Activated T-helper 1 cell treated with Interleukin-2 at 50 U/mL for 16 hours (primary cell): ENCODE measurements at places on chromosomes 12 and 14.
A peak's percentile ranks its signal among the peaks of the same experiment; 100 is the strongest.

GRCh38 chr12:14238221-14238792 is 127.2 kb upstream of the ATF7IP start:
- DNase-seq = no peak

DNA sequence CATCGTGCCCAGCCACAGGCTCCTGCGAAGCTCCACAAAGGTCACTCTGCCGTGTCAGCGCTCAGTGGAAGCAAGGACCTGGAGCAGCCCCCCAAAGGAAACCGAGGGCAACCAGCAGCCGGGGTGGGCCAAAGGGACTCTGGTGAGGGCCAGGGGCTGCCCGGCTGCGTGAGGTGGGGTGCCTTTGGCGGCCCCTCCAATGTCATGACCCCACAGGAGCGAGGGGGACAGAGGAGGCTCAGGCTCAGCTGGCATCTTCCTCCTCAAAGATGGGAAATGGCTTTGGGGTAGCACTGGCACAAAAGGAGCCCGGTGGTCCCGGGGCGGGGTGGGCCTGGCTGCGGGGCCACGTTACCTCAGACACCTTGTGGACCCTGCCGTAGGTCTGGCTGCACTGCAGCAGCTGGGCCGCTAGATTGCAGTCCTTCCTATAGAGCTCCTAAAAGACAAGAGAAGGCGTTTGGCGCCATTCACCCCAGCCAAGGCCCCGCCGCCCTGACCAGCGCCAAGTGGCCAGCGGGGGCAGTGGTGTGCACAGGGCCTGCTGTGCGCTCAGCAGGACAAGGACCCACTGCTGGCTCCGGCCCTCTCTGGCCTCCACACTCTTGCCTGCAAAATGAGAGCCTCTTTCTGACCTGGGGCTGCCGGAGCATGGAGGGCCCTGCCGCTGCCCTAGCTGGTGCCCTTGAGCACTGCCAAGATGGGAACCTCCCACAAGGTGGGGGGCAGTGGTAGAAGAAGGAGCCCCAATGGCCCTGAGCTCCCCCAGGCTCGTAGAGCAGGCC is 46.9 kb downstream of the BEGAIN start:
- DNase-seq = no peak

DNA sequence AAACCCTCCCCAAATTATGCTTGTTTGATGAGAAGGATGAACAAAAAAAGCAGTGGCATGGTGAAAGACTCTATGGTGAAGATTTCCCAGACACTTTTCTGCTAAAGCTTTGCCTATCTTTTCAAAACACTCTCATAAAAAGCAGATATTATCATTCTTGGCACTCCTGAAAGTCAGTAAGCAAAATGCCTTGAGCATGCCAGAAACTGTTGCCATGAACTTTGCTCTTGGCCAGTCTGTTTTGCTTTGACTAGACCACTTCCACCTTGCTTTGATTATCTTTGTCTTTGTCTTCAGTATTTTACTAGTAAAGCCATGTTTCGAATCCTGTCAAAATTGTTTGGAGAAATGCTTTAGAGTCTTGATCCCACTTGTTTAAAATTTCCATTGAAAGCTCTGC is 110.4 kb downstream of the CNTN1 start:
- no peak for DNase-seq

DNA sequence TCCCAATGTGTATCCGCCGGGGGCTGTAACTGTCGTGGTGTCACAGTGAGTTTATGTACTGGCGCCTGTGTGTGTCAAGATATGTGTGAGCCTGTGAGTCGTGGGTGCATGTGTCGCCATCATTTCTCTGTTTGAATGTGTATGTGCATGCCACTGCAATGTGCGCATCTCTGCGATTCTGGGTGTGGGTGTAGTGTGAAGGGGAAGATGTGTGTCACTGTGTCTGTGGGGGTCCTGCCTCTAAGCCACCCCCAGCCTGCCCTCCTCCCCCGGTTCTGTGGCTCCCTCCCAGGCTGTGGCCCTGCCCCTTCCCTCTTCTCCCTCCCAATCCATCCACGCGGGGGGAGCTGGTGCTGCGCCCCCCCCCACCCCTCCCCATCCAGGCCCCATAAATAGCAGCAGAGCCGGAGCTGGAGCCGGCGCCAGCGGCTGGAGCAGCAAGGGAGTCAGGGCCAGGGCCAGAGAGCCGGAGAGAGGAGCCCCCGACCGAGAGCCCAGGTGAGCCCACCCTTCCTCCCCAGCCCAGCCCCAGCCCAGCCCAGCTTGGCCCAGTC is at the start of gene CPNE6:
Gene CPNE6 (plus strand): TSS at position 419 of the 554 bp plus-strand sequence. CDS start 1,375 bp downstream, outside the sequence.
- DNase-seq = no peak

GRCh38 chr14:54803926-54804537 is 98.6 kb downstream of the GCH1 start:
- no peak for DNase-seq

GRCh38 chr12:48817873-48818830 is at the start of gene CACNB3:
Gene CACNB3, plus strand, starts transcription at chr12:48818496. Its CDS starts 434 bp downstream, at chr12:48818930.
- peak; percentile 67 for DNase-seq

DNA sequence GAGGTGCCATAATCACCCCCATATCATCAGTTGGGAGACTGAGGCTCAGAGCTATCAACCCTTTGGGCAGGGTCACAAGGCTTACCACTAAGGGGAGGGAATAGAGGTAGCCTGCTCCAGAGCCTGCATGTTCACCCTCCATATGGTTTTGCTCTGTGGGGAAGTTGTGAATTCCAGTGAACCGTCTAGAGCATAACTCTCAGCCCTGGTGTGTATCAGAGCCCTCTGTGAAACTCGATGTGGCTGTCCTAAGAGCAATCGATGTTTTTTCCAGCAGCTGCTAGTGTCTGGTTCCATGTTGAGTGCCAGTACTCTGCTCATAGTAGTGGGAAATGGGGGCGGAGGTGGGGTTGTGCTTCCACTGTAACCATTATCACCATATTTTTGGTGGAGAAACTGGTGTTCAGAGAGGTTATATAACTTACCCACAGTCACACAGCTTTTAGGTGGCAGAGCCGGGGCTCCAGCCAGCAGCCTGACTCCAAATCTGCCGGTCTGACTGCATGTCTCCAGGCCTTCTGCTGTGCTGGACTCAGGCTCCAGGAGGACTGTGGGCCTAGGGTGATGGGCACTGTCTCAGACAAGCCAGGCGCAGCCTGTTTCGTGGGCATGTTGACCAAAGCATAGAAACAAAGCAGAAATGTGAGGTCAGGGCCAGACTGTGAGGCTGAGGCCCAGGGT is 104.2 kb downstream of the ADCK1 start:
- no peak for DNase-seq

DNA sequence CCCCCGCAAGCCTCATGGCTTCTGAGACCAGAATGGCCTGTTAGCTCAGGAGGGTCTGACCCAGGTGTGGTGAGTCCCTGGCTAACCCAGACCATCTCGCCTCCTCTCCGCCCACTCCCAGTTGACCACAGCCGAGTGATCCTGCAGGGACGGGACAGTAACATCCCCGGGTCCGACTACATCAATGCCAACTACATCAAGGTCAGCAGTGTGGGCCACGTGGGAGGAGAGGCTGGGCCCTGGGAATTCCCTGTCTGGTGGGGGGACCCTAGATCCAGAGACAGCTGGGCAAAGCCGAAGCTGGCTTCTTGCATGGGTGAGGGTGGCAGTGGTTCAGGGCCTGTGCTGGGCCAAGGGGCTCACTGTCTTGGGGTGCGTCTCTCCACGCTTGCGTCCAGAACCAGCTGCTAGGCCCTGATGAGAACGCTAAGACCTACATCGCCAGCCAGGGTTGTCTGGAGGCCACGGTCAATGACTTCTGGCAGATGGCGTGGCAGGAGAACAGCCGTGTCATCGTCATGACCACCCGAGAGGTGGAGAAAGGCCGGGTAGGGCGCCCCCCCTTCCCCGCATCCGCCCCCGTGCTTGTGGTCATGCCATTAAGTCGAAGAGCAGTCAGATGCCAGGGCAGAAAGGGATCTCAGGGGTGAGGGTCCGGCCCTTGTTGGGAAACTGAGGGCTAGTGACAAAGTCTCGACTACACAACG is 5.0 kb downstream of the PTPN6 start:
- no peak for DNase-seq

DNA sequence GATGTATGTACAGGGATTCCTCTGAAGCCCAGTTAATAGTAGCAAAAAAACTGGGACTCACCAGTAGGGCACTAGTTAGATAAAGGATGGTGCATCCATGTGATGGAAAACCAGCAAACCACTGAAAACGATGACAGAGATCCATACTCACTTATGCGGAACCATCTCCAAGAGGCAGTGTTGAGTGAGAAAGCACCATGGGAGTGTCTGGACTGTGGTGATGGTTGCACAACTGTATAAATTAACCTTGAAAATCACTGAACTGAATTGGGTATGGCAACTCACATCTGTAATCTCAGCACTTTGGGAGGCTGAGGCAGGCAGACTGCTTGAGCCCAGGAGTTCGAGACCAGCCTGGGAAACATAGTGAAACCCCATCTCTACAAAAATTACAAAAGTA is 53.6 kb upstream of the ZFP36L1 start:
- DNase-seq = no peak

DNA sequence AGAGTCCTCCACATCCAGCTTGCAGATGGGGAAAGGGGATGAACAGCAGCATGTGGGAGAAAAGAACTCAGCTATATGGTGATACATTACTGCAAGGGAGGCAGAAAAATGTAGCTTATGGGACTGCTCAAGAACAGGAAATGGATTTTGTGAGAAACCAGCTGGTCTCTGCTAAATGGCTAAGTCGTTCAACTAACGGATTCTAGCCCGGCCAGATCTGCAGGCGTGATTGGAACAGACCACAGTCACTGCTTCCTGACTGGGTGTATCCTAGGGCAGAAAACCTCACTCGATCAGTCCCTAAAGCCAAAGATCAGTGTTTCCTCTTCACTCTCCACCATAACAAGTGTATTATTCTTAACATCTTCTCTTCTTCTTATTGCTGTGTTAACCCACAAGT is 8.1 kb upstream of the PTGDR start:
- DNase-seq = no peak

DNA sequence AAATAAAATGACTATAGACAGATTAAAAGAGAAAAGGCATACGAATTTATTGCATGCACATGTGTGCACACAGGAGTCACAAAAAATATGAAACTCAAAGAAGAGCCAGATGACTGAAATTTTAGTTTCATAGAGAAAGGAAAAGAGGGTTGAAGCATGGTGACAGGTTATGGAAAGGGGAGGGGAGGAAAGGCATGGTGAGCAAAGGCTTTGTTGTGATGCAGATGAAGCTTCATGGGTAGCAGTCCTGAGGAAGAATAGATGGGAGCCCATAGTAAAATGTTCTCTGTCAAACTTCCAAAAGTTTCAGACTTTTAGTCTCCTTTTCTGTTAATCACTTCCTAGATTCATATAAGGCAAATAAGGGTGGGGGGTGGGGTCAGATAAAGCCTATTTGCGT is 612.7 kb upstream of the ATP2B1 start:
- DNase-seq = no peak

DNA sequence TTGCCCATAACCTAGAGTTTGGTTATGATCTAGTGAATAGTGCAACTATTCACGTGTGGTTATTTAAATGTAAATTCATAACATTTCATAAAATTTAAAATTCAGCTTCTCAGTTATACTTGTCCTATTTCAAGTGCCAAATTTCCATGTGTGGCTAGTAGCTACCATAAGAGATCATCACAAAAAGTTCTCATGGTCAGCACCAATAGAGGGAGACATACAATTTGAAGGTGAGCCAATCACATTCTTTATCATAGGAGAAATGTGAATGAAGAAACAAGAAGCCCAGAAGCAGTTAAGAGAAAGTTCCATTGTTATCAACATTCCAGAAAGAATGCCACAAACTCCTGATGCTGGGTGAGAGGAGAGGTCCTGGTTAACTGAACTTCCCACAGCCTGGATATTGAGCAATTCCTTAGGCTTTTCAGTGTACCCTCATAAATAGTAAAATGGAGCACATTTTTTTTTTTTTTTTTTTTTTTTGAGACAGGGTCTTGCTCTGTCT is 892.9 kb upstream of the USP15 start:
- DNase-seq = no peak

GRCh38 chr12:113235976-113236375 is 14.7 kb downstream of the TPCN1 start:
- no peak for DNase-seq

GRCh38 chr14:68668531-68668930 is 124.3 kb downstream of the ZFP36L1 start:
- no peak for DNase-seq

- no peak for DNase-seq
Observed at GRCh38 chr12:32870716-32871115, 25.9 kb downstream of the PKP2 start.

DNA sequence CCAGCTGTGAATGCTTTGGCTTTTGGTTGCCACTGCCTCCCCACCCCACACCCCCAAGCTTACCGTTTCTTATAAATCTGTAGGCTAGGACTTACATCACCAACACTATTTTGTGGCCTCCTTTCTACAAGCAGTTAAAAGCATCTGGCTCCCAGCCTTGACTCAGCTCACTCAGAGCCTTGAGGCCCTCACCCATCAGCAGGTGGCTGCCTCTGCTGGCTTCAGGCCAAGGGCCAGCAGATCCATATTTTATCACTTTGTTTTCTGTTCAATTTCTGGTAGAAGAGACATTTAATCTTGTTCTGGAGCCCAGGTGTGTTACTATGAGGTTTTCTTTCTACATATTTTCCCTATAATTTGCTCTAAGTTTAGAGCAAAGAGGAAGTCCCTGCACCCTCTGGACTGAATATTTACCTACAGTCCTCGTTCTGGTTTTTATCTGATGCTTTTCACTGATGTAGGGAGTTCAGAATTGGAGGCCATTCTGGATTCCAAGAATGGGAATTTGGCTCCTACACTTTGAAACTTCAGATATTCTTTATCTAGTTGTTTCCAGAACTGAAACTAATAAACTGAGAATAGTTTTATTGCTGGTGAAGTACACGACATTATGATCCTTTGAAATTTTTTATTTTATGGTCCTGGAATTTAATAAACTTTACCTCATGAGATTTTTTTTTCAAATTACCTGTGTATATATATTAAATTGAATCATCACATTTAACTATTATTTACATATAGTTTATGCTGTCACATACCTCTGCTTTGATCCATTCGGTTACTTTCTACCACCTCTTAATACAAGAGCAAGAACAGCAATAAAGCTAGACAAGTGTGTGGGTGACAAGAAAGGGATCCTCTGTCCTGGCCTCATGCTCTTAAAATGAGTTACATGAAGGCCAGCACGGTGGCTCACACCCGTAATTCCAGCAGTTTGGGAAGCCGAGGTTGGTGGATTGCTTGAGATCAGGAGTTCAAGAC is 22.2 kb downstream of the PLBD1 start:
- no peak for DNase-seq

DNA sequence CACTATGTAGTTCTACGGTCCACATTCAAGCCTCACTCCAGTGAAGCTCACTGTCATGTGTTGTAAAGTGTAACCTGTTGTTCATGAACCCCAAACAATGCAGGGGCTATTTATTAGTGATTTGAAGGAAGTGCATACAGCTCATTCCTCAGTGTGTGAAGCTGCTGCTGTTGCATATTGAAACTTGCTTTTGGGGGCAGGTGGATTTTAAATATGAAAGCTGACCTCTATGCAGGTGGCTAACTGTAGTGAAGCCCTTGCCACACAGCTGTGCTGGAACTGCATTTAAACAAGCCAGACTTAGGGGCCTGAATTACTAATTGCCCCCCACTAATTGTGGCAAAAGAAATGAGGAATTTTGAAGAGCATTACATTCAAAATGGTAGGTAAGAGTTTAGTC is 226.3 kb downstream of the ATP23 start:
- DNase-seq = no peak
